ENCODE measurements at places on chromosomes 16 and 17.

GRCh38 chr16:3454093-3454492, 10.6 kb downstream of the NAA60 start:
- no peak for DNase-seq

GRCh38 chr17:6040504-6040903, 29.7 kb upstream of the WSCD1 start:
- no peak for DNase-seq

DNA sequence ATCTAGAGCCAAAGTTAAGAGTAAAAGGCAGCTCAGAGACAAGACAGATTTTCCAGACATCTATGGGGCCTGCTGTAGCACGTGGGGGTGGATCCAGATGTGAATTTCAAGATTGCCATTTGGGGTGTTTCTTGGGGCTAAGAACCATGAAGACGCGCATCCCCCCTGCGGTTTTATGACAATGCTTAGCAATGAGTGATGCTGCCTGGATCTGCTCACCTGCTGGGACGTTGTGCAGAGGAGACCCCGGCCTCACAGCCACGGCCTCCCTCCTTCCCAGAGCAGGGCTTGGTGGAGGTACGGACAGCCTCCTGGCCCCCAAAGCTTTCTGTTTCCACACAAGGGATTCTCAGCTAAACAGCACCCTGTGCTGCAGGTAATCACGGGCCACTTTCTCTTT, 151.5 kb upstream of the DYNLRB2 start:
- DNase-seq, result no peak

GRCh38 chr16:28596115-28596630, 677 bp downstream of the SULT1A2 start:
- no peak for DNase-seq

- no peak for DNase-seq
Observed at GRCh38 chr16:19497176-19497575, 24.7 kb downstream of the GDE1 start.

- peak; percentile 88 for DNase-seq
Observed at GRCh38 chr16:50326835-50327465, 41.8 kb downstream of the BRD7 start.

GRCh38 chr17:81234940-81235821, 3.7 kb downstream of the TEPSIN start:
- DNase-seq, result no peak

DNA sequence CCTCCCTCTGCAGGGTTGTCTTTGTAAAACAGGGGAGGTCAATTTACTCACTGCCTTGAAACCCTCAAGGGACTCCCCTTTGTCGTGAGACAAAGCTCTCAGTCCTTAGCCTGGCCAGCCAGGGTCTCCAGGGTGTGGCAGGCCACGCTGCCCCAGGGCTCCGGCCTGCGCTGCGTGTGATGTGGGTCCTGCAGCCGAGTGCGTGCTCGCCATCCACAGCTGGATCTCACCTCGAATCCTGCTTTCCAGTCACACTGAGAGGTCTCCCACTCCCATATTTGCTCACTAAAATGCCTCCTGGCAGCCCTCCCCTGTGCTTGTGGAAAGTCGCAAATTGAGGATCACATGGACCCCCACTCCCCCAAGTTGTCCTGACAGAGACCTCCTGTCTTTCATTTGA, 10.0 kb upstream of the CLEC18C start:
- no peak for DNase-seq

DNA sequence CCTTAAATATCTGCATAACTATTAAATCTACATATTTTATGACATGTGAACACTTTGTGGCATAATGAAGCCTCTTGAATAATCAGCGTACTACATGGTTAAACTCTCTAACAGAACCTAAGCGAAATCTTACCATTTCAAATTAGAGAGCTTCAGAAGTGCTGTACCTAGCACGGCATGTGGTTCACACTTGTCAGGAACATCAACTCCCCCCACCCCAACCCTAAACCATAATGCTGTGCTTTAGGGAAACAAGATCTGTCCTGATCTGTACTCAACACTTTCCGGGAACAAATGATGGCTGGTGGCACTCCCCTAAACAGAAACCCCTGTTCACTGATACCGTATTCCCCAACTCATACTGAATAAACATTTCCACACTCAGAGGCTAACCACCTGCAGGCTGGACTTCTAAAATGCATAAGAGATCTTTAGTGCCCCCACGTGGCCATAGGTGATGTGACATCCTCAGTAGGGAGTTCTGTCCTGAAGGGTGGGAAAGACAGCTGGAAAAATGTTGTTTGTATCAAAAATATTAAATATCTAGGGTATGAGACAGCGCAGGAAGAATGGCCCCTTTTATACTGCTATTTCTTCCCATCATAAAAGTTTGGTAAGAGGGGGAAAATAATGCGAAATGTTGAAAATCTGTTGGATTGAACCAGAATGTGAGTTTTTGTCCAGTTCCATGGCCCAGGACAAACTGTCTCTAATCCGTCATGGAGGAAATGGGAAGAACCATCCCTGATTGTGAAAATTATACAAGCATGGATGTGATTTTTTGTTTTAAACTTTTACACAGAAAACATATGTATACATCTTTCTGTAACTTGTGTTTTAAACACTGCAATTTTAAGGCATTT, 88.6 kb downstream of the USP31 start:
- DNase-seq, result peak; percentile 67

GRCh38 chr17:77354670-77355455, 214.1 kb downstream of the SEC14L1 start:
- DNase-seq, result no peak

GRCh38 chr16:49632795-49633184, 223.1 kb downstream of the ZNF423 start:
- DNase-seq, result no peak

DNA sequence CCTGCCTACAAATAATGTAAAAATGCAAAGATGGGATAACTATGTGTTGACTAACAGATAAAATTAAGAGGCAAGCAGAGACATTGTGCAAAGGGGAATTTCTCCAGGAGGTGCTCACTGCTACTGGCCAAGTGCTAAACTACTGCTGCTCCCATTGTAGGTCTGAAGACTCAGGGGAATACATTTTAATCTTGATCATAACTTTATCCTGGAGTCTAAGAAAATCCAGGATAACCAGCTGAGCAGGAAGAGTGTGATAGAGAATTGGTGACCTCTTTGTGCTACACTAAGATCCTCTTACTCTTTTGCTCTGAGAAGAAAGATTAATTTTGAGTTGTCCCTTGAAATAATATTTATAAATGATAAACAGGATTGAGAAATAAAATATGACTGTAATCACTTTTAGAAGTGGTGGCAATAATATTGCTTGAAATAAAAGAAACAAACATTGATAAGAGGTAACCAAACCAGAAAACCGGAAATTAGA, 5.9 kb downstream of the RNF43 start:
- no peak for DNase-seq

- DNase-seq, result no peak
Observed at GRCh38 chr16:51801635-51802034, 650.6 kb upstream of the SALL1 start.

GRCh38 chr16:79154086-79154485, 446.5 kb downstream of the MAF start:
- DNase-seq, result no peak

DNA sequence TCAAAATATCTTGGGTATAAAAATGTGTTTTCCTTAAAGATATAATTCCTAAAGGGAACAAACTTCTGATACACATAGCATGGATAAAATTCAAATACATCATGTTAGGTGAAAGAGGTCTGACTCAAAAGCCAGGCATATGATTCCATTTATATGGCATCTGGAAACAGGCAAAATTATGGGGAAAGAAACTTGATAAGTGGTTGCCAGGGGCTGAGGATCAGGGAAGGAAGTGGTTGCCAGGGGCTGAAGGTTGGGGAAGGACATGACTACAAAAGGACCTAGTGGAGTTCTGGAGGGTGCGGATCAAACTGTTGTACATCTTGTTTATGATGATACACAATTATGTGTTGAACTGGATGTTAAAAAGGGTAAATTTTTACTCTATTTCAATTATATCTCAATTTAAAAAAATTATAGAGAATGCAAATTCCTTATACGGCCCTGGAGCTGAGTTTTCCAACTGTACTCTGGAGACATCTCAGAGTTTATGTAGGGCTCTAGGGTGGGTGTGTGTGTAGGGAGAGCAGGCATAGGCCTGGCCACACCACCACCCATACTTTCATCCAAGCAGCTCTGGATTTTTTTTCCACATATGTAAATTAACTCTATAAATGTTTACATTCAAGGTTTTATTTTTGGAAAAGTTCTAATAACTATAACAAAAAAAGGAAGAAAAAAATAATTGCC, 55.0 kb downstream of the AMFR start:
- no peak for DNase-seq

GRCh38 chr17:55959756-55960155, 193.5 kb upstream of the ANKFN1 start:
- DNase-seq, result no peak

DNA sequence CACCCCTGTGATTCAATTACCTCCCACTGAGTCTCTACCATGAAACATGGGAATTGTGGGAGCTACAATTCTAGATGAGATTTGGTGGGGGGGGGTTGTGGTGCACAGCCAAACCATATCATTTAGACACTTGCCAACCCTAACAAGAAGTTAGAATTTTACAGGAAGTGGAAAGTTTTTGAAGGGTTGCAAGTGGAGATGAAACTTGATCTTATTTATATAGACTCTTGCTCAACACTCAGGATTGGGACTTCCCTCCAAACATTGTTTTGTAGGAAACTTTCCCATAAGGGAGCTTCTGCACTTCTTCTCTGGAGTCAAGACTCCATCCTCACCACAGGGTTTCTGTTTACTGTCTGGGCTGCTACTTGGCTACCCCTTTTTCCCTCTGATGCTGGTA, 266.7 kb upstream of the CDH11 start:
- no peak for DNase-seq

- DNase-seq, result no peak
Observed at GRCh38 chr17:81114351-81115093, 50.8 kb upstream of the PVALEF start.

DNA sequence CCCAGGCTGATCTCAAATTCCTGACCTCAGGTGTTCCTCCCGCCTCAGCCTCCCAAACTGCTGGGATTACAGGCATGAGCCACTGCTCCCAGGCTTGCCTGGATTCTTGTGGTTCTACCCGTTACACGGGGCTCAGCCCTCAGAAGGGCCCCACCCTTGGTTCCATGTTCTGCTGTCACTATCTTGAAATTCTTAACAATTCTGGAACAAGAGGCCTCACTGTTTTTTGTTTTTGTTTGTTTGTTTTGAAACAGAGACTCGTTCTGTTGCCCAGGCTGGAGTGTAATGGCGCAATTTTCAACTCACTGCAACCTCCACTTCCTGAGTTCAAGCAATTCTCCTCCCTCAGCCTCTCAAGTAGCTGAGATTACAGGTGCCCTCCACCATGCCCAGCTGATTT, 96.6 kb downstream of the CACNG3 start:
- no peak for DNase-seq

- no peak for DNase-seq
Observed at GRCh38 chr17:57965521-57966160, 10.4 kb upstream of the CUEDC1 start.

DNA sequence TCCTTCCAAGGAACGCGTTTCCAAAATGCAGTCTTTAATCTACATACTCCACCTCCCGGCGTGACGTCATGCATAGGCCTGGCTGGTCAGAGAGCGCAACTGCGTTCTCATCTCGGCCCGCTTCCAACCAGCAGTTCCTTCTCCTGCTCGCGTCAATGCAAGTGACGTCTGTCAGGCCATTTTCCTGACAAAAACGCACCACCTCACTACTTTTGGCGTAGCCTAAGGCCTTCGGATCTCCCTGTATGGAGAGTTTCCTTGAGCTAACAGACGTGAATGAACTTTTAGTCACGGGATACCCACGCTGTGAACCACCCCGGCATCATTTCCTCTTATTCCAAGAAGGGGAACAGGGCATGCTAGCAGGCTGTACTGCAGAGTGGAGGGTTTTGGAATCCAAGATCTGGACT, 25.0 kb downstream of the TEX14 start:
- DNase-seq, result no peak

DNA sequence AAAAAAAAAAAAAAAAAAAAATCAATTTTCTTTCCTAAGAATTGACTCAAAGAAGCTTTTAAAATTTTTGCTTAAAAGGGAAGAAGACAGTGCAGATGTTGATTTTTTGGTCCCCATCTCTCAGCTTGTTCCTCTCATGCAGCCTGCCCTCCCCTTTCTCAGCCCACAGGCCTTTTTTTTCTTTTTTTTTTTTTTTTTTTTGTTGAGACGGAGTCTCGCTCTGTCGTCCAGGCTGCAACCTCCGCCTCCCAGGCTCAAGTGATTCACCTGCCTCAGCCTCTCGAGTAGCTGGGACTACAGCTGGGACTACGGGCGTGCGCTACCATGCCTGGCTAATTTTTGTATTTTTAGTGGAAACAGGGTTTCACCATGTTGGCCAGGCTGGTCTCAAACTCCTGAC, 17.7 kb downstream of the YPEL2 start:
- DNase-seq, result no peak

- no peak for DNase-seq
Observed at GRCh38 chr17:76085731-76086366, 6.9 kb downstream of the ZACN start.

DNA sequence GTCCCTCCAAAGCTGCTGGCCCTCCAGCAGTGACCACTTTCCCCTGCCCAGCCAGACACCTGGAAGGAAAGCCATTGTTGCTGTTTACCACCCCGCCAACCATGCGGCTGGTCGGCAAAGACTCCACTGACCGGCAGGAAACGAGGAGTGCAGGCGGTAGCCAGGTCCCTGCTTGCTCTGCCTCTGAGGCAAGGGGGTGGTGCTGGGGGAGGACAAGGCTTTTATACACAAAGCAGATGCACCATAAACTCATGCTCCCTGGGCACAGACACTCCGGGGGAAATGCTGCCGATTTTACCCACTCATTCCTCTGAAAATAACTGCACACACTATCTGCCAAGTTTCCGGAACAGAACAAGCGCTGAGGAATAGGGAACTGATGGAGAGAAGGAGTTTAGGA, 62.8 kb upstream of the GRIN2A start:
- DNase-seq, result no peak

GRCh38 chr17:13931800-13932460, 137.4 kb upstream of the COX10 start:
- DNase-seq, result no peak

DNA sequence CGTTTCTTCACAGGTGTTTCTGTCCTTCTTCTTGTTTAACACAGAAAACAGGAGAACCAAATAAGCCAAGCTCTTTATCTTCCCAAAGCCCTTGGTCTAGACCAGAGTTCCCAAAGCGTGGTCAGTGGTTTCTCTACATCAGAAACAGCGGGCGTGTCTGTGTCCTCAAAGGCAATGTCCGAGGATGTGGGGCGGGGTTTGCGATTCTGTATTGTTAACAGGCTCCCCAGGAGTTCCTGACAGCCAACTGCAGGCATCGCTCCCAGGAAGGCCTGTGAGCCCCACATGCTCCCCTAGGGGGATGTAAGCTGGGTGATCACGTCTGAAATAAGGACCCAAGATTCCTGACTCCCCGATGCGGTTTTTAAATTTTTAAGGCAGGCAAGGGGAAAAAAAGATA, 28.4 kb upstream of the SLC25A19 start:
- no peak for DNase-seq
